ENCODE measurements at places on chromosomes 7 and 10. TPM values are rescaled to one million over a fixed set of nuclear protein-coding genes. Genes with fewer than 3 reads are reported as not detected.

- no peak for DNase-seq
Measured at GRCh38 chr10:3533296-3533695, 251.7 kb downstream of the KLF6 start.

GRCh38 chr10:94281654-94282053, 81.1 kb downstream of the NOC3L start:
- DNase-seq = no peak

DNA sequence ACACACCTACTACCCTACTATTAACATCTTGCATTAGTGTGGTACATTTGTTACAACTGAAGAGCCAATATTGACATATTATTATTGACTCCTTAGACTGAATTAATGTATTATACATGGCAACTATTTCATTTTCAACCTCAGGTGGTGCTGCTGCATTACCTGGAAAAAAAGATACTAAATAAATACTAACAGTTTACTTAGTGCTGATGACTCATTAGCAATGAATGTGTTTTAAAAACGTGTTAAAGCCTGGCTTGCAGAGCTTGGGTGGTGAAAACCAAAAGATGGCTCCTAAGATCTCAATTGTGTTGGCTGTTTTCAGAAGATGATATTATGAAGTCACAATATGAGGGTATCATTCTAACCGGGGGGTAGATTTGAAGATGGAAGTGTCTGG, 34.8 kb downstream of the CFAP43 start:
- no peak for DNase-seq

DNA sequence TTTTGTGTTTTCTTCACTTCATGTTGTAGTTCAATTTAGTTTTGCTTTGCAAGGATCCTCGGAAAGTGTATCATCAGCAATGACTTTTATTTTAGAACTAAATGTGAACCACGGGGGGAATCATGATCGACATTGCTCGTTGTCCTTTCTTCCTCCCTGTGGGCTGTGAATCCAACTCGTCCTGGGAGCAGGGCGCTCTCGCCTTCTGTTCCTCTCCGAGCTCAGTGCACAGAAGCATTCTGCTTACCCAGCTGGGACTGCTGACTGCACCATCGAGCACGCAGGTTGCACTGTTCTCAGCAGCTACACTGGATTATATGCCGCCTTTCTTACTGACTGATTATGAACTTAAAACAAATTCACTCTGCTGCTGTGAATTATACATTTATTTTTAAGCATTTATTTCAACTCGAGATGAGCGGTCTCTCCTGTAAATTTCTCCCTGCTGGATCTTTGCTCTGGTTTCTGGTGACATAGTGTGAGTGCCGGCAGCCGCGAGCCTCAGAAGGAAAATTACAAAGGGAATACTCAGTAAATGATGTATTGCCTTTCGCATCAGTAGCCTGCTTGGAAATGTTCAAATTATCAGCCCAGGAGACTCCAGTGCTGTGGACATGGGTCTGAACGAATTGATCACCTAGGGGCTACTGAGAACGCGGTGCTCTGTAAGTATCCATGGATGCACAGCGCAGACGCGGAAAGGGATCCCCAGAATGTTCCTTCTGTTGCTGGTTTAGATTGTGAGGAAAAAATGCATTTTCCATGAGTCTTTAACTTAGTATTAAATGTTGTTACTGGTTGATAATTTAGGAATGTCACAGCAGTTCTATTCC, 92.6 kb downstream of the PTPRE start:
- DNase-seq = no peak

Gene GPR26
- total RNA-seq = not detected

Measured in activated CD4-positive, alpha-beta T cell treated with anti-CD3 and anti-CD28 coated beads, Interleukin-2, amount 10 ng/mL, durations not matched to agents 7 days and 5 days (primary cell).